ENCODE measurements at places on chromosomes 4 and X. TPM values are rescaled to one million over a fixed set of nuclear protein-coding genes. Genes with fewer than 3 reads are reported as not detected.

ZC4H2 gene
- total RNA-seq: 3.0 TPM

CPZ gene
- not detected for total RNA-seq

RELL1 gene
- total RNA-seq: 129 TPM

H2AZ1 gene
- 205 TPM for total RNA-seq

DKK2 gene
- total RNA-seq: under 0.01 TPM

MAGEA11 gene
- total RNA-seq: under 0.01 TPM

APOOL gene
- total RNA-seq: 4.6 TPM

C4orf46 gene
- 6.5 TPM for total RNA-seq

TACR3 gene
- total RNA-seq: not detected

STPG2 gene
- total RNA-seq: not detected

SUPT20HL1 gene
- total RNA-seq: not detected

GSX2 gene
- total RNA-seq: not detected

ETDC gene
- total RNA-seq: not detected

MAGEE2 gene
- total RNA-seq: not detected

EGFL6 gene
- total RNA-seq: not detected

UGT2B7 gene
- total RNA-seq: not detected

Measured in lung microvascular endothelial cell (primary cell).